ENCODE measurements at places on chromosomes 3 and 15.

DNA sequence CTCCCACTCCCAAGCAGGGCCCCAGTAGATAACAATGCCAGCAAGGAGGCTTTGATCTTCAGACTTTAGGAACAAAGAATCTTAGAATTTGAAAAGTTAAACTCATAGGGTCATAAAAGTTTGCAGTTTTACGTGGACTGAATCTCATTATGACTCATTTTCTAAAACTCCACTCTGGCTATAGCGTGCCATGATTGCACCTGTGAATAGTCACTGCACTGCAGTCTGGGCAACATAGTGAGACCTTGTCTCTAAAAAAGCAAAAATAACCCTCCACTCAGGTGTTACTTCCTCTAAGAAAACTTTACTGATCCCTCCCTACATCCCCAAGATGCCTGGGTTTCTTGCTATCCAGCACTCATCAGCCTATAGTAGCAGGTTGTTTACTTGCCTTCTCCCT is 104.5 kb downstream of the IL20RB start:
- no peak for DNase-seq

DNA sequence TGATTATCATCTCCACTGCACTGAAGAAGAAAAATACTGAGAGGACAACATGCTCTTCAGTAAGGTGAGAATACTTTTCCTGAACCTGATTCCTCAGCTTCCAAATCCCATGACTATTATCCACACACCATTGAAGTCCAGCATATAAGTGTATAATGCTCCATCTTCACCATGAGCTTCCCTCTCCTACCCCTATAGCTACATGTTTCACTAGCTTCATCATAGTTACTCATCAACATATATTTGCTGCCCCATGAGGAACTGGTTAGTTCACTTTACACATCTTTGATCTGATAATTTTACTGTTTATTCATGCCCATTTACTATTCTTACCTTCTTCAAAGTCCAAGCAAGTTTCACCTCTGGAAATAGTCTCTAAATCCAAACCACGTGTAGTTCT is 908.5 kb upstream of the SEMA6D start:
- no peak for DNase-seq

- no peak for DNase-seq
Observed at GRCh38 chr3:17672506-17672905, 69.9 kb downstream of the TBC1D5 start.

- DNase-seq, result no peak
Observed at GRCh38 chr15:78550194-78550593, 9.9 kb downstream of the PSMA4 start.

- DNase-seq, result no peak
Observed at GRCh38 chr3:150015901-150016300, 45.2 kb upstream of the PFN2 start.

DNA sequence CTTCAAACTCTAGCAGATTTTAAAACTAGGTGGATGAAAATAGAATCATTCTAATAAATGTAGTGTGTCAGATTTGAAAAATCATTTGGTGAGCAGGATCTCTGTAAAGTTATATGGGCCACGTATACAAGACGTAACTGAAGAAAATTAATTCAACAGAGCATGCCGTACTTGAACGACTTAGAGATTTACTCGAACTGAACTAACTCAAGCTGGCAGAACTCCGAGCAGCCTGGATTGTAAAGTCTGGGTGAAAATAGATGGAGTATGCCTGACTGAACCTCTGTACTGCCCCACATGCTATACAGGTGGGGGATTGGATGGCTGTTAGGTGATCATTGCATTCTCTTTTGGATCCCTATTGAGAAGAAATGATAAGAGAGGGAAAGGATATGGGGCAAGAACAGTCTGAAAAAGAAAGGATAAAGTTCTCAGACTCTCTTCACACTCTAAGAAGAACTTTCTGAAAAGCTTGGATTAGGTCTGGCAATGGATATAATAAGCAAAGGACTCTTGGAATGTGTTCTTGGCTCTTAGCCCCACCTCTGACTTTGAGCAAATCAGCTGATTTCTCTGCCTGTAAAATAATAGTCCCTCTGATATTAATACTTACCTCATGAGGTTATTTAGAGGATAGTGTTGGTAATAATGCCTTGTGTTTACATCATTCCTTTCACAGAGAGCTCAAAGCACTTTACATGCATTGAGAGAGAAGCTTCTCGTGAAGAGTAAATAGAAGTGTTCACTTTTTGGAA is 147.5 kb downstream of the FILIP1L start:
- DNase-seq, result no peak
